Esophagus muscularis mucosa (tissue), 4 donors: ENCODE measurements at places on chromosomes 11 and 22.

- H3K4me1 ChIP-seq: no peaks in the 10 kb centered on the region
- no peak for DNase-seq
- no peak overlapping the region for H3K27ac ChIP-seq
These were observed 137.7 kb downstream of the WT1 start for GRCh38 chr11:32297611-32298011.

DNA sequence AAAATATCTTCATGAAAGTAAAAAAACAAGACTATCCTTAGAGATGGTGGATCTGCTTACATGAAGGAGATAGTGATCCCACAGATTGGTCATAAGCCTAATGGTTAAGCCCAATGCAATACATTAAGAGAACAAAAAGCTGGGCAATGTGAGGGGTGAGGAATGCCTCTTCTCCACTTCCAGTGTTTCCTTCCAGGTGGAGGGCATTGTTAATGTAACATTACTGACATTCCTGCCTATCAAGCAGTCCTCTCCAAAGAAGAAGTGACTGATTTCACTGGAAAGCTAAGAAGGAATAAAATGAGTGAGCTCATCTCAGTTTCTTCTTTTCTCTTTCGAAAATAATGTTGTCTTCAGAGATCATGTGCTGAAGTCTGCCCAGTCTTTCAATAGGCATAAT is 207.8 kb downstream of the RAB38 start:
- no peaks in the 10 kb centered on the region for H3K27me3 ChIP-seq
- no peak for DNase-seq
- no peaks in the 10 kb centered on the region for H3K36me3 ChIP-seq
- H3K4me3 ChIP-seq: no peak overlapping the region
- no peak overlapping the region for H3K27ac ChIP-seq
- H3K4me1 ChIP-seq: no peaks in the 10 kb centered on the region

- H3K27ac ChIP-seq: peak overlapping the region; percentile 84
- peak; percentile 98 for DNase-seq
These were observed 14.6 kb upstream of the TEF start for GRCh38 chr22:41367039-41367679.

DNA sequence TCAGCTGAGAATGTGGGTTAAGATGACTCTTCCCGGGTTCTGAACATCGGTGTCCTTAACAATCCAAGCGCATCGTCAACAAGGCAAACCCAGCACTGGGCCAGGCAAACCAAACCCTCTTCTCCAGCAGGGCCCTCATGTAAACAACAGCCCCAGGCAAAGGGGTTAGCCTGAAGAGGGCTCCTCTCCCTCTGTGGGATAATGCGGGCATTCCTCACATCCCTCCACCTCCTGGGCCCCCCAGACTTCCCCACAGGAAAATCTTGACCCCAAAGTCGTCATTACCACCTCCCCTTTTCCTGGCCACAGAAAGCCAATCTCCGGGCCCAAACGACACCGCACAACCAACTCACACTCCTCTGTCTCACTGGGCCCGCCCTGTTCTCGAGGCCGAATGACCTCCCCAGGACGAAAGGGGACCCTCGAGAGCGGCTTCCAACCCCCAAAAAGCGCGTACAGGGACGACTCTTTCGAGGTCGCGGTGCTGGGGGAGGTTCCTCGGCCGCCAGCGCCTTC is 566 bp downstream of the DDB1 start:
- H3K27me3 ChIP-seq: no peaks in the 10 kb centered on the region
- H3K36me3 ChIP-seq: peaks cover 23% of the 10 kb centered on the region
- peak overlapping the region; percentile 99 for H3K4me3 ChIP-seq
- peak overlapping the region; percentile 91 for H3K27ac ChIP-seq
- DNase-seq: no peak

- H3K27me3 ChIP-seq: no peaks in the 10 kb centered on the region
- no peaks in the 10 kb centered on the region for H3K36me3 ChIP-seq
- no peak overlapping the region for H3K27ac ChIP-seq
- H3K4me1 ChIP-seq: peaks cover 9% of the 10 kb centered on the region
- H3K4me3 ChIP-seq: no peak overlapping the region
These were observed 15.1 kb downstream of the POU2AF1 start for GRCh38 chr11:111363985-111364384.

GRCh38 chr11:47233989-47234668 is 14.5 kb downstream of the ACP2 start:
- peak overlapping the region; percentile 70 for H3K27ac ChIP-seq
- H3K4me1 ChIP-seq: peaks cover 11% of the 10 kb centered on the region
- DNase-seq: no peak
- peaks cover 14% of the 10 kb centered on the region for H3K36me3 ChIP-seq
- H3K27me3 ChIP-seq: no peaks in the 10 kb centered on the region
- H3K4me3 ChIP-seq: no peak overlapping the region

GRCh38 chr22:30245181-30245984 is 1.2 kb downstream of the LIF start:
- H3K27me3 ChIP-seq: no peaks in the 10 kb centered on the region
- H3K4me1 ChIP-seq: peaks cover 30% of the 10 kb centered on the region
- no peaks in the 10 kb centered on the region for H3K36me3 ChIP-seq
- no peak for DNase-seq
- H3K27ac ChIP-seq: peak overlapping the region; percentile 23

DNA sequence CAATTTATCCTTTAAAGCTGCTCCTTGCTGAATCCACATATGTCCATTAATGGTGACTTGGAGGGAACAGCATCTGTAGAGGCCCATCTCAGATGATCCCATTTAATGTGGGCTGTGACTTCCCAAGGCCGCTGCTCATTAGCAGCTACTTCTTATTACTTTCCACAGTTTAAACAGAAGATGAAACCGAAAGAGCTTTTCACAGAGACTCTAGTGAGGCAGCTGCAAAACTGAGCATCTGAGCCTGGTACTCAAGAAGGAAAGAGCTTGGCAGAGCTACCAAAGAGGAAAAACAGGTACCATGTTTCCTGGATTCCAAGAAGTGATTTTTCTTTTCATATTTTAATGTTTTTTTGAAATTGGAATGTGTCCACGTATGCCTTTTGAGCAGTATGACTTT is 110.5 kb upstream of the NARS2 start:
- no peak overlapping the region for H3K27ac ChIP-seq
- peaks cover 3% of the 10 kb centered on the region for H3K4me1 ChIP-seq
- no peak overlapping the region for H3K4me3 ChIP-seq
- H3K27me3 ChIP-seq: no peaks in the 10 kb centered on the region

DNA sequence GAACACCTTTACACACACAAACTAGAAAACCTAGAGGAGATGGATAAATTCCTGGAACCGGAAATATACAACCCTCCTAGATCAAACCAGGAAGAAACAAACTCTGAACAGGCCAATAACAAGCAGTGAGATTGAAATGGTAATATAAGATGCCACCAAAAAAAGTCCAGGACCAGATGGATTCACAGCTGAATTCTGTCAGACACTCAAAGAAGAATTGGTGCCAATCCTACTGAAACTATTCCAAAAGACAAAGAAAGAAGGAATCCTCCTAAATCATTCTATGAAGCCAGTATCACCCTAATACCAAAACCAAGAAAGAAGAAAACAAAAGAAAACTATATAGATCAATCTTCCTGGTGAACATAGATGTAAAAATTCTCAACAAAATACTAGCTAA is 33.9 kb downstream of the PIWIL3 start:
- H3K4me3 ChIP-seq: no peak overlapping the region

GRCh38 chr11:61697078-61697502 is 16.9 kb downstream of the DAGLA start:
- DNase-seq: no peak
- no peaks in the 10 kb centered on the region for H3K27me3 ChIP-seq
- H3K36me3 ChIP-seq: no peaks in the 10 kb centered on the region
- H3K4me3 ChIP-seq: no peak overlapping the region
- H3K27ac ChIP-seq: peak overlapping the region; percentile 90
- peaks cover 87% of the 10 kb centered on the region for H3K4me1 ChIP-seq

DNA sequence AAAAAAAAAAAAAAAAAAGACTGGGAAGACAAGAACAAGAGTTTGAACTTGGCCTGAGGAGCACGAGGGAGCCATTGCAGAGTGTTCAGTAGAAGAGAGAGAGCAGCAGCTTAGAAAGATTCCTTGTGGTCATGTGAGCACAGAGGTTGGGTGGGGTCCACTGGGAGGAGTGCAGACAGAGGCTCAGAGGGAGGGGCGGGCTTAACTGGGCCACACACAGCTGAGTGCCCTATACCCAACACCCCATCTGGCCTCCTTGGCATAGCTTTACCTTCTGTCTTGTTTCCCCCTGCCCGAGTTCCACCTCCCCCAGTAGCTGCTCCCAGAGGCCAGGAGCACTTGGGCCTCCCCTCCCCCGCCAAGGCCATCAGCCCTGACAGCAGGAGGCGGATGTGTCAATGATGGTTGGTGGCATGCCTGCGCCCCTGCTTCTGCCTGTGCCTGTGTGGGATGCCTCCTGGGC is 12.1 kb downstream of the C11orf86 start:
- H3K36me3 ChIP-seq: no peaks in the 10 kb centered on the region
- no peak overlapping the region for H3K27ac ChIP-seq
- H3K27me3 ChIP-seq: no peaks in the 10 kb centered on the region
- DNase-seq: no peak
- no peak overlapping the region for H3K4me3 ChIP-seq
- H3K4me1 ChIP-seq: peaks cover 11% of the 10 kb centered on the region

GRCh38 chr22:33873186-33873585 is 47.1 kb downstream of the LARGE1 start:
- no peaks in the 10 kb centered on the region for H3K27me3 ChIP-seq
- no peak for DNase-seq
- H3K4me1 ChIP-seq: peaks cover 54% of the 10 kb centered on the region
- H3K4me3 ChIP-seq: no peak overlapping the region
- peak overlapping the region; percentile 57 for H3K27ac ChIP-seq

GRCh38 chr11:68574308-68574707 is 110.0 kb upstream of the GAL start:
- H3K4me3 ChIP-seq: no peak overlapping the region
- H3K4me1 ChIP-seq: peaks cover 18% of the 10 kb centered on the region
- no peaks in the 10 kb centered on the region for H3K27me3 ChIP-seq
- peaks cover 42% of the 10 kb centered on the region for H3K36me3 ChIP-seq
- H3K27ac ChIP-seq: no peak overlapping the region
- DNase-seq: no peak

- peak overlapping the region; percentile 31 for H3K4me3 ChIP-seq
- H3K27me3 ChIP-seq: no peaks in the 10 kb centered on the region
- H3K4me1 ChIP-seq: peaks cover 34% of the 10 kb centered on the region
These were observed 73.1 kb downstream of the CDKN1C start for GRCh38 chr11:2812371-2812991.

- H3K36me3 ChIP-seq: no peaks in the 10 kb centered on the region
- no peak for DNase-seq
- H3K4me1 ChIP-seq: no peaks in the 10 kb centered on the region
- H3K27me3 ChIP-seq: no peaks in the 10 kb centered on the region
- H3K27ac ChIP-seq: no peak overlapping the region
These were observed 3.4 kb downstream of the OR10AG1 start for GRCh38 chr11:55966391-55966790.

GRCh38 chr22:17945156-17945887 is 79.0 kb downstream of the MICAL3 start:
- H3K4me1 ChIP-seq: peaks cover 74% of the 10 kb centered on the region
- H3K27ac ChIP-seq: peak overlapping the region; percentile 76
- DNase-seq: no peak
- H3K4me3 ChIP-seq: no peak overlapping the region
- no peaks in the 10 kb centered on the region for H3K36me3 ChIP-seq

- H3K27me3 ChIP-seq: peaks cover 95% of the 10 kb centered on the region
- no peak for DNase-seq
- H3K4me3 ChIP-seq: no peak overlapping the region
- H3K27ac ChIP-seq: no peak overlapping the region
- H3K4me1 ChIP-seq: no peaks in the 10 kb centered on the region
These were observed 474.4 kb downstream of the BRD1 start for GRCh38 chr22:49353235-49353634.

- no peak for DNase-seq
- peak overlapping the region; percentile 87 for H3K4me3 ChIP-seq
- H3K27ac ChIP-seq: peak overlapping the region; percentile 90
- H3K4me1 ChIP-seq: peaks cover 30% of the 10 kb centered on the region
These were observed 617 bp upstream of the ARHGAP20 start for GRCh38 chr11:110712659-110713448.
